AG04449 (cell line): ENCODE measurements at places on chromosomes 5 and 9.

DNA sequence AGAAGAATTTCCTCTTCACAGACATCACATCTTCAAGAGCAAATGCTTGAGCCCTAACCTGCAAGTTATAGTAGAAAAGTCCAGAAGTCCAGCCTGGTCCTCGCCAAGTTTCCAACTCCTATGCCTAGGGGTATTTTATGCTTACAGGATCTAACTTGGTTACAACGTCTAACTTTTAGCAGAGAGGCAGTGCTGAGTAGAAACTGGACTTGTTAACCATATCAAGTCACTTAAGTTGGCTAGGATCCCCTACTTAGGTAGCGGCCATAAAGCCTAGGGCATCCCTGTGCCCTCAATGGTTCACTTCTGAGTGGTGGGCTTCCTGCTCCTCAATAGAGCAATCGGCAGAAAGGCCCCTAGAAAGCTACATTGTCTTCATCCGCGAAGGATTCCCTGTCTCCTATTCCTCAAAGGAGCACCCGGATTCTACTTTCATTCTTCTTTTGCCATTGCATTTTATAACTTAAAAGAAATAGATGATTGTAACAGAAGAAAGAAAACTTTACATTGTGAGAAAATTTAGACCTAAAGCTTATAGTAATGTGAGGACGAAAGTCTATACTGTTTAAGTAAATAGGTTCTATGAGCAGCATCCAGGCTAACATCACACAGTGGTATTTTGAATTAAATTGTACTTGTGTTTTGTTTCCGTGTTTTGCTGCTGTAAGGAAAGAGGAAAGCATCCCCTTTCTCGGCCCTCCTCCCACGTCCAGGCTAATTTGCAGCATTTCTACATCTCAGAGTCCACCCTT is 1.3 kb upstream of the MTAP start:
- DNase-seq: no peak

- no peak for DNase-seq
Measured at GRCh38 chr5:130135506-130135905, 231.2 kb downstream of the CHSY3 start.

DNA sequence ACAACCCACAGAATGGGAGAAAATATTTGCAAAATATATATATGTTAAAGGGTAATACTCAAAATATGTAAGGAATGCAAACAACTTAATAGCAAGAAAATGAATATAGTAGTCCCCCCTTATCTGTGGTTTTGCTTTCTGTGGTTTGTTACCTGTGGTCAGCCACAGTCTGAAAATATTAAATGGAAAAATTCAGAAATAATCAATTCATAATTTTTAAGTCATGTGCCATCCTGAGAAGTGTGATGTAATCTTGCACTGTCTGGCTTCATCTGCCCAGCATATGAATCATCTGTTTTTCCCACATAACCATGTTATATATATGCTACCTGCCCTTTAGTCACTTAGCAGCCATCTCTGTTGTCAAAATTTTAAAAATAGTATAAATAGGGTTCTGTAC is 11.7 kb downstream of the CER1 start:
- peak; percentile 26 for DNase-seq

DNA sequence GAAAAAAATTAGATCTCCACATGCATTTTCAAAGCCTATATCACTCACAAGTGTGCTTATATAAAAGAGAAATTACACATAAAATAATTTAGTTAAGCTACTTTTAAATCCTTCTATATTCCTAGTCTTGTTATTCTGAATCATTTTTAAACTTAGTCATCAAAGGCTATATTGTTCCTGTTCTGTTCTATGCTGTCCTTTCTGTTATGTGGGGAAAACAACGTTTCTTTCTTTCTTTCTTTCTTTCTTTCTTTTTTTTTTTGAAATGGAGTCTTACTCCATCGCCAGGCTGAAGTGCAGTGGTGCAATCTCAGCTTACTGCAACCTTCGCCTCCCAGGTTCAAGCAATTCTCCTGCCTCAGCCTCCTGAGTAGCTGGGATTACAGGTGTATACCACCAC is 389.2 kb upstream of the FTMT start:
- DNase-seq: no peak

DNA sequence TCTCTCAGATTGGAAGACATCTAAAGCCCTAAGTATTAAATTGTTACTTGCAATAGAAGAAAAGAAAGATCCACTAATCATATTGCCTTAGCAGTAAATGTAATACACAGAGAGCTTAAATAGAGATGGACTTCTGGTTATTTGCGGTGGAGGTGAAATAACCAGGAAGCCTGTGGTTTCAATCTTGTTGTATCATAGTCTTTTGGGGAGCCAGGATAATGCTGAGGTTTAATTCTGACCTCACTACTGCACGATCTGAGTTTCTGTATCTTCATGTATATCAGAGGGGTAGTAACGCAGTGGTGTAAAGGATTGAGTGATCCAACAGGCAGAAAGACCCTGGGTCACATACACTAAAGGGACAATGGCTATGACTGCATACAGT is 71.7 kb downstream of the ANKRD55 start:
- DNase-seq: no peak

- no peak for DNase-seq
Measured at GRCh38 chr5:61653807-61654580, 321.9 kb downstream of the ZSWIM6 start.

GRCh38 chr9:126962336-126962735 is 47.8 kb downstream of the RALGPS1 start:
- DNase-seq: no peak

GRCh38 chr5:158952951-158953350 is 146.8 kb downstream of the EBF1 start:
- DNase-seq: no peak

DNA sequence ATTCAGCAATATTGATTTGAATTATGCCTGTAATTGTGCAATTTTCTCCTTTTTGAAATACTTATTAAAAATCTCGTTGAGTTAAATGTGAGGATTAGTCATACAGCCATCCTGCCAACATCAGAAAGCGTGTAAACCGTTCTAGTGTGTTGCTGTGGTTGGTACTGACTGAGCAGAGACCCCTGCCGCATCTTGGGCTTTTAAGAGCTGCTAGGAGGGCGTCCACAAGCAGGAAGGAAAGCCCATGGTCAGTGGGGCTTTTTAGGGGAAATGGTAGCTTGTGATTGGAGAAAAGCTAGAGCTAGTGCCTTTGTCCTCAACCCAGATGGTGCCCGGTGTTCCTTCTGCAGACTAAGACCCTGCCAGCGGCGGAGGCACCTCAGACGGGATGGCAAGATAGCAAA is 1.3 kb downstream of the SDHA start:
- peak; percentile 1 for DNase-seq

- no peak for DNase-seq
Measured at GRCh38 chr5:69498384-69498783, 5.8 kb downstream of the OCLN start.
